MM.1S (cell line): ENCODE measurements at places on chromosomes 4 and X.
A peak's percentile ranks its signal among the peaks of the same experiment; 100 is the strongest.

DNA sequence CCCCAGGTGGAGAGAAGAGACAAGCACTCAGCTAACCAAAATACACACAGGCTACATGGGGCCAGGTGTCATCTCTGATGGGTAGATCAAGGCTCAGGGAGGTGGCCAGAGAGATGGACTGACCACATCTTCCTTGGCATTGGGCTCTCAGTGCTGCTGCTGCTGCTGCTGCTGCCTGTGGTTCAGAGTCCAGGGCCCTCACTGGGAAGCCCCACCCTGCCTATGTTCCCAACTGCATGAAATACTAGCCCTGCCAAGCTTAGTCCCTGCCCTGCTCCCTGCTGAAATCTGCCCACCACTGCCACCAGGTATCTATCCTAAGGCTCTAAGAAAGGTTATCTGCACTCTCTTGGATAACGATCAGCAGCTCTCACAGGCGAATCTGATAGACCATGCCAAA lies 118.7 kb downstream of the EFHC2 start:
- DNase-seq: no peak

DNA sequence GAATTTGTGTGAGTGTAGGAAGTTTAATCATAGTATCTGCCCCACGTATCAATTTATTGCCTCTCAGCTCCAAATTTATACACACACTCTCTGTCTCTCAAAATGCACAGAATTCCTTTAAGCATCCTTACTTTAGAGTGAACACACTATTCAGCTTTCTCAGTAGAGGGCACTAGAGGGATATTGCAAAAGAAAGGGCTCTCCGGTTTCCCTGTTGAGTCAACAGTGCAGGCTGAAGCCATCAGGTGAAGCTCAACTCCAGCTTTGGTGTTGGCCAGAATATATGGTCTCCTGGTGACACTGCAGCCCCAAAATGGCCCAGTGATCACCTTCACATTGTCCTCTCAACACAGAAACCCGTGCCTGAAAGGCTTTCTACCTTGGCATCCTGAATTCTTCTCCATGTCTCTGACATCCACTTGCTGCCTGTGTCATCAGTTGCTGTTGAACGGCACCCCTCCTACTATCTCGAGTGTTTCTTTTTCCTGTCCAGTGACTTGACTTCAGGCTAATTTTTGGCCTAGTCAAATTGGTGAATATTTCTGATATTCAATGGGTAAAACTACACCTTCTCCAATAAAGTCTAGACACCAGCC lies 670.5 kb downstream of the GABRG1 start:
- peak; percentile 43 for DNase-seq

DNA sequence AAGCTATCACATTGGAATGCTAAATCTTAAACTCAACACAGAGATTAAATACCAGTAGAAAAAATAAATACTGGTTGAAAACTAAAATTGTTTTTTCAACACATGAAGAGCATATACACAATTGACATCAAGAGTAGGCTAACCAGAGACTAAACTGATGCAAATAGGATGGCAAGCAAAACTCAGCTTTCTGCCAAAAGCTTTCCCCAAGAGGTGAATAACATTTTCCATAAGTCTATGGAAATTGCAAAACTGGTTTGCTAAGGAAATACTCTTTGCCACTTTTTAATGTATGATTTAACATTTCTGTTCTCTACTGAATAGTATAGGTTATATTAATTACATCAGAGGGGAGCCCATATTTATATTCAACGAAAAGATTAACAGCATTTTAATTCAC lies 23.8 kb downstream of the IQCM start:
- no peak for DNase-seq

DNA sequence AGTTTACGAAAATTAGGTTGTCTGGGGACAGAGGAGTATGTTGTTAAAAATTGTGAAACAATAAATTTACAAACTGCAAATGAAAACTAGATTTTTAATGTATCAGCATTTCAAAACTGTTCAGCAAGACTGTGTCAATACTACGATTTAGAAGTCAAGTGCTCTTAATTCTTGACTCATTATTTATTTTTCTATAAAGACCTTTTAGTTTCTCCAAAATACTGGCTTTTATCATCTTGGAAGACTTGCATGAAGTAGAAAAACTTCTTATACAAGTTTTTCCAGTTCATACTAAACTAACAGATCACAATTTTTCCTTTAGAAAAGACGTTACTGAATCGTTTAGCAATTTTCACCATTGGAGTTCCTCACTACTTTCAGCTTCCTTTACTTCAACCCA lies 231.4 kb downstream of the PPP3CA start:
- no peak for DNase-seq

DNA sequence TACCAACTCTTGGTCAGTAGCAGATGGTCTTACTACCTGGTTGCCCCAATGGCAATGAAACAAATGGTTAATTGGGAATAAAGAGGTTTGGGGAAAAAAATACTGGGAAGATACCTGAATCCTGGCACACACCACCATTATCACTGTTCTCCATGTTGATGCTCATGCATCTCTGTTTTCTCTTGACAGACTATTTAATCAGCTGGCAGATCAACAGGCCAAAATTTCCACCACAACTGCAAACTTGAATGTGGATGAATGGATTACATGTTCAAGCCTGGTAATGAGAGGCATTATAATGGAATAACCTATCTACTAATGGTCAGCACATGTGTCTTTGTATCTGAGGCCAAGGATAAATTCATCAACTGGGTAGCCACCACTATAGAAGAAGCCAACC lies 45.7 kb downstream of the ZNF721 start:
- no peak for DNase-seq

DNA sequence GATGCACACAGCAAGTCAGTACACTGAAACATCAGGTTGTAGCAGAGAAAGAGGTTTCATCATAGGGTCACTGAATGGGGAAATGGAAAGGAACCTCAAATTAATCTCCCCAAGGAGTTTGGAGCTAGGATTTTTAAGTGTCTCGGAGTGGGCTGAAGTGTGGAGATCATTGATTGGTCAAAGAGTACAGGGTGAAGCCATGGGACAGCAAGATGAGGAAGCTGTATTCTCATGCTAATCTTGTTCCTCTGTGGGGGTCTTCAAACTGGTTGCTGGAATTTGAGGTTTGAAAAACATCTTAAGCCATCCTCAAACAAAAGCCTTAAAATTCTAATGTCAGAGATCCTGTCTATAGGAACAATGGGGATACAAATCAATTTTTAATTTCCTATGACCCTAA lies 78.8 kb upstream of the TEX13A start:
- DNase-seq: no peak

DNA sequence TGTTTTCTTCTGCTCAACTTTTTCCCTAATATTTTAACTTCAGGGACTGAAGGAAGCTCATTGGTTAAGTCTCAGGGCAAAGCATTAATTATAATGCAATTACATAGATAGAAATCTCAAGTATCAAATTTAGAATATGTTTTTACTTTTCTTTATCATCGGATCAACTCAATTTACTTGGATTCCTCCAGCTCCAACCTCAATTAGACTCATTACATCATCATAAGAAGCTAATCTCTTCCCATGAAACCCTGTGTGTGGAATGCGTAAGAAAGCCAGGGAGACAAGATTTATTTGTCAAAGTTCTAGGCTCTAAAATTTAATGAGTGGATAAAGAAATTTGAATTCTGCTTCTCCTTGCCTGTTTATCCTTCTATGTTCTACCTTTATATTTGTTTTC lies 918.4 kb downstream of the ADGRL3 start:
- no peak for DNase-seq

GRCh38 chrX:47585273-47585672 lies 3.0 kb downstream of the TIMP1 start:
- DNase-seq: no peak
